ENCODE measurements at places on chromosomes 4 and X.

DNA sequence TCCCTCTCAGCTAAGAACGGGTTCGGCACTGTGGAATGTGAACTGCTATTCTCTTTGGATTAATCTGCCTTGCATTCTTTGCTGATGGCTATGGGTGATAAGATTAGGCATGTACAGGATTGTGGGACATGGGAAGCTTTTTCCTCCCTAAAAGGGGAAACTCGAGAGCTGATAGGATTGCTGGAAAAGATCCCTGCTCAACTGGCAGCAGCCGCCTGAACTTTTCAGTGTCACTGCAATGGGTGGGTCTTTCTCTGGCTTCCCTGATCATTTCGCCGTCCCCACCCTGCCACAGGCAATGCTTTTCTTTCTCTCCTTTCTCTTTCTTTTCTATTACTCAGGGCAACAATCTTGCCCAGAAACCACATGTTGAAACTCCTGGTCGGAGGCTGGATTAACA is 20.5 kb downstream of the PAGE2 start:
- DNase-seq = no peak

GRCh38 chr4:167032871-167033270 is 201.4 kb downstream of the SPOCK3 start:
- DNase-seq = peak; percentile 47

DNA sequence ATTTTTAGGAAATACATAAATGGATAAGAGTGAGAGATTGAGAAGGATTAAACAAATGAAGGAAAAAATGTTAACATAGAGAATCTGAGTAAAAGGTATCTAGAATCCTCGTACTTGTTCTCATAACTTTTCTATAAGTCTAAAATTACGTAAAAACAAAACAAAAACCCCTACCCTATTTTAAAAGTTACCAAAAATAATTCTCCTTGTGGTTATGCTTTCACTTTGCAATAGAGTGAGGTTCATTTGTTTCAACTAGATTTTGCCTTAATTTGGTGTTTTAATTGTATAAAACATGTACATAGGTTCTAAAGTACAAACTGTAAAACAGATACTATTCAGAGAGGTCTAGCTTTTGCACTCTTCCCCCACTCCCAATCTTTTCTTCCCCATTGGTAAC is 3.8 kb upstream of the GPR34 start:
- DNase-seq = no peak

DNA sequence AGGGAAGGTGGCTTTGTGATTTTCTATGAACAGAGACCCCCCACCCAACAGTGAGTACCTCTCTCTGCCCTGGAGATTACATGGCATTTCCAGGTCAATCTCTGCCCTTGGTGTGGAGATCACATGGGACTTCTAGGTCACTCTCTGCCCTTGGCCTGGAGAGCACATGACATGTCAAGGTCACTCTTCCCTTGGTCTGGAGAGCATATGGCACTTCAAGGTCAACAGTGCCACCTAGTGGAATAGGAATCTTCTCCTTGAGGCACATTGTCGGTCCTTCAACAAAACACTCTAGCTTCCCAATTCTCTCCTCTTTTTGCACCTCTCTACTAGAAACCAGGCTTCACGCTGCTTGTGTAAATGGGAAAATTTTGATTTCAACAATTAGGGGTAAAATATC is 66.2 kb upstream of the TACR3 start:
- DNase-seq = peak; percentile 8

DNA sequence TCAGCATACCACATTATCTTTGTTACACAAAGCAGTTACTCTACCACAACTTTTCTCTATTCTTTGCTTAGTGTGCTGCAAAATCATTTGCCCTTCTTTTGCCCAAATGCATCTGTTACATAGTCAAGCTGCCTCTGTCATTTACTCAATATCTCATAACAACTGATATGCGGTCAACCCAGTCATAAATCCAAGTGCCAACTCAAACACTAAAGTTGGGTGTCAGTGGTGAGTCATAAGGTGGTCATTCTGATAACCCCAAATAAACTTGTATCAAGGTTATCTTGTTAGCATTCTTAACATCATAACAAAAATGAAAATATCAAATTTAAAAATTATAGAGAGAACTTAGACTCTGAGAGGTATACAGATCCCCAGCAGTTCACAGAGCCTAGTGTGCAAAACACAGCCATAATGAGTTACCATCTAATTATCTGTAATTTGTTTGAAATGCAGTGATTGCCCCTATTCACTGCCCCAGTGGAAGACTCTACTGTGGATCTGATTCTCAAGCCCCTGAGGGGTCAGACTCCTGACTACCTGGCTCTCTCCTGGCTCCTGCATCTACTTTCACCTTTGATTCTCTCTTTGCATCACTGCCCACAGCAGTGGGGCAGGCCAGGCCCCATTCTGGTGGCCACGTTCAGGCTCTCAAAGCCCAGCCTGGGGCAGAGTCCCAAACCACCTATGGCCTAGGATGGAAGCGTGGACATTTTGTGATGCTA is 29.2 kb downstream of the TBC1D9 start:
- peak; percentile 23 for DNase-seq

DNA sequence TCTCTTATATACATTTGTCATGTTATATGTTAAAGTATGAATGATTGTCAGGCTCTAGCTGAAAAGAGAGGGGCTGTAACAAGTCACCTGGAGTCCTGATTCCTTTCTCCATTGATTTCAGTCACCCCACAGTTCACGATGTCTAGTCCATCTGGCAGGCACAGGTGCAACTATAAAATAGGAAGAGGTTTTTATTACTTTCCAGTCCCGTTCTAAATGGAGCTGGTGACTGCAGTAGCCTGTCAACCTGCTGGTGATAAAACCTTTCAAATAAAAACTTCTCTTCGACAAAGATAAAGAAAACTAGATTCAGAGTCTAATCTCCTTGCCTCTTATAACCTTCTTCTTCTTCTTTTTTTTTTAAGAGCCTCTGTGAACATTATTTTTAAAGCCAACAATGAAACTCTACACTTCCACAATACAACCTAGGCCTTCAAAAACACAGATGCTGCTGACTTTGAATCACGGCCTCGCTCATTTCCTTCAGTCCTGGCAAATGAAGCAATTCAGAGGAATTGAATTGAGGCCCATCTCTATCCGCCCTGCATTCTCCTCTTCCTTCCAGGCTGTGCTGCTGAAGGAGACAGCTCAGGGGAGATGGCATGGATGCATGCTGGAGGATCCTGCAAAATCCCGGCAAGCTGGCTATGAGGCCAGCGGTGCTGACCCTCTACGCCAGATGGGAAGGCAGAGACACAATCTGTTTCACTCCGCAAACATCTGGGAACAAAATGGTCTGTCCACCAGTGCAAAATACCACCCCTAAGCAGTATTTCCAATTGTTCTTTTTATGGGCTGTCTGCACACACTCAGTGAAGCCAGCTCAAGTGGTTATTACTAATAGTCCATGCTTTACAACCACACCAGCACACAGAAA is 27.3 kb upstream of the CDKN2AIP start:
- DNase-seq = peak; percentile 21
